ENCODE measurements at places on chromosomes 7 and 10.

DNA sequence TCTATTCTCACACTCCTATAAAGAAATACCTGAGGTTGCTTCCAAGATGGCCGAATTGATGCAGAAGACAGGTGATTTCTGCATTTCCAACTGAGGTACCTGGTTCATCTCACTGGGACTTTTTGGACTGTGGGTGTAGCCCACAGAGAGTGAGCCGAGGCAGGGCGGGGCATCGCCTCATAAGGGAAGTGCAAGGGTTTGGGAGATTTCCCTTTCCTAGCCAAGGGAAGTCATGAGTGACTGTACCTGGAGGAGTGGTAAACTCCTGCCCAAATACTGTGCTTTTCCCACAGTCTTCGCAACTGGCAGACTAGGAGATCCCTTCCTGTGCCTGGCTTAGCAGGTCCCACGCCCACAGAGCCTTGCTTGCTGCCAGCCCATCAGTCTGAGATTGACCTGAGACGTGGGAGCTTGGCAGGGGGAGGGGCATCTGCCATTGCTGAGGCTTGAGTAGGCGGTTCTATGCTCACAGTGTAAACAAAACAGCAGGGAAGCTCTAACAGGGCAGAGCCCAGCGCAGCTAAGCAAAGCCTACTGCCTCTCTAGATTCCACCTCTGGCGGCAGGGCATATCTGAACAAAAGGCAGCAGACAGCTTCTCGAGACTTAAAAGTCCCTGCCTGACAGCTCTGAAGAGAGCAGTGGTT is 152.2 kb downstream of the ARL4A start:
- no peak for DNase-seq

GRCh38 chr7:132825222-132825621 is 249.0 kb upstream of the PLXNA4 start:
- DNase-seq, result no peak

DNA sequence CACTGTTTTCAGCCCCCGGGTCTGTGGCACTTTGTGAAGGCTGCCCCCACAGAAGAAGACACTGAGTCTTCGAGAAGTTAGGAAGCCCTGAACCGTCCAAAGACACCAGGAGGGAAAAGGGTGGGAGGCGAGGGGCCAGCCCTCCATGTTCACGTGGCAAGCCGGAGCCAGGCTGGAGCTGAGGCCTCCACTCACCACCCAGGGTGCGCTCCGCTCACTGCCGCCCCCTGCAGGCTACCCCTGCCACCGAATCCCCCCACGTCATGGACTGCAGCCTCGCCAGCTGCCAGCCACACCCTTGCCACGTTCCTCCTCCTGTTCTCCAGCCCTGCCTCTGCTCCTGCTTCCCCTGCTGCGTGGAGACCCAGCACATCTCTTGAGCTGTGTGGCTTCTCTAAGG is 59.0 kb upstream of the EN2 start:
- no peak for DNase-seq

DNA sequence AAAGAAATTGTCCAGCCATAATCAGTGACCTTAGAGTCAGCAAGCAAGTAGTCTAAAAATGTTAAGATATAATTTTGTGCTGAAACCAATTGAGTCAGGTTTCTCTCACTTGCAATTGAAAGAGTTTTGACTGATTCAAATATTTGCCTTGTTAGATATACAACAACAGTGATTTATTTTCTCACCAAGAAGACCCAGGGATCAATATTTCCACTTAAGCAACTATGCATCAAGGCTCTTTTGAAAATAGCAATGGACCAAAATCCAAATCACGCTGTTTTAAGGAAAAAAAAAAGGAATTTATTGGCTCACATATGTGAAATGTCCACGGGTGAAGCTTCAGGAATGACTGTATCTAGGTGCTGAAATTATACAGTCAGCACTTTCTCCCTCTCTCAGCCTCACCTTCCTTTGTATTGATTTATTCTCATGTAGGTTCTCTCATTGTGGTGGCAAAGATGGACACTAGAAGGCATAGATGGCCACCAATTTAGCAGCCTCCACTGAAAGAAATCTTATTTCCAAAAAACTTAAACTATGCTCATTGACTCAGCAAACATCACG is 9.7 kb upstream of the FKBP9 start:
- DNase-seq, result no peak

Measured in glutamatergic neuron (in vitro differentiated cells).